ENCODE measurements at places on chromosomes 12 and 14.

- DNase-seq = no peak
Measured at GRCh38 chr14:44528180-44528579, 21.1 kb upstream of the FSCB start.

GRCh38 chr14:104593241-104593701 is 11.3 kb downstream of the TMEM179 start:
- no peak for DNase-seq

- no peak for DNase-seq
Measured at GRCh38 chr14:21191809-21192446, 36.1 kb upstream of the OR5AU1 start.

GRCh38 chr12:123908884-123909725 is 63.5 kb downstream of the CCDC92 start:
- no peak for DNase-seq

DNA sequence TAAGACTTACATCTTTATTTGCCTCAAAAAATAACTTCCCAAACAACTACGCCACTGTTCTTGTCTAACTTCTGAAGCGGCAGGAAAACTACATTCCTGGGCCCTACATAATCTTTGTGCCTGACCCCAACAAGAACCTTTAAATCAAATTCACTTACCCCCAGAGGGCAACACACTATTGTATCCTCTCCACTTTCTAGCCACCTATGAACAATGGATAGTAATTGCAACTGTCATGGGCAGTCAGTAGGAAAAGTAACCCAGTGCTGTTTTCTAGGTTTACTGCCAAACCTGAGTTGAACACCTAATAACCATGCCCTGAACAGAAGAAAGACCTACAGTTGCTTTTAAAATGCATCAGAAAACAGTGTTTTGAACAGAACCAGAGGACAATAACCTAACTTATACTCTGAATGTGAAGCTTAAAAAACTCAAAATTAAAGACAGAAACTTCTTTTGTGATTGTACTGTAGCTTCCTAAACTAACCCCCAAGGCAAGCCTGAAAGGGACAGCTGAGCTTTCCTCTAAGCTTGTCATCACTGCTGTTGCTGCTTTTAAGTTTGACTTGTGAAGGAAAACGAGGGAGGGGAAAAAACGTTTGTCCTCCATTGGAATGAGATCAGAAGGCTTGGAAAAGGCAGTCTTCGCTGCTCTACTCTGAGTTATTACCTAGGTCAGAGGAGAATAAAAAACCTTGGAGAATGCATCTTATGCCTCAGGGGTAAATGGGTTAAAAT is 195.7 kb downstream of the SOX5 start:
- no peak for DNase-seq

DNA sequence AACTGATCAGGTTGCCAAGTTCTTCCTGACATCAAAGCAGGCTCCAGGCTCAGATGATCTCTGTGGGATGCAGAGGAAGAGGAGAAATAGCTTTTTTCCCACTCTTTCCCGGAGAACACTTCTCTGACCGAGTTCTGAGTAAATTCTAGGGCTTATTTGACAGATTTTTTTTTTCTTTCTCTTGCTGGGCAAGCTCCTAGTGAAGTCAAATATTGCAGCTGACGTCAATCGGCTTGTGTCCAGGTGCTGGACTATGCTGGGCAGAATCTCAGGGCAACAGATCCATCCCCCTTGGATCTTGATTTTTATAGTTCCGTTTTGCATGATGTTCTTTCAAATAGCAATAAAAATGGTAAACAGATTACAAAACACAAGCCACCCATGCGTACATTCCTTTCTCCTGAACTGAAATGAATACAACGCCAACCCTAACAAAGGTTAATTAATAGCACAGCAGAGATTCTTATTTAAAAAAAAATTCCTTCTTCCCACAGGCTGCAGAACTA is 182.2 kb downstream of the NOVA1 start:
- DNase-seq = no peak

DNA sequence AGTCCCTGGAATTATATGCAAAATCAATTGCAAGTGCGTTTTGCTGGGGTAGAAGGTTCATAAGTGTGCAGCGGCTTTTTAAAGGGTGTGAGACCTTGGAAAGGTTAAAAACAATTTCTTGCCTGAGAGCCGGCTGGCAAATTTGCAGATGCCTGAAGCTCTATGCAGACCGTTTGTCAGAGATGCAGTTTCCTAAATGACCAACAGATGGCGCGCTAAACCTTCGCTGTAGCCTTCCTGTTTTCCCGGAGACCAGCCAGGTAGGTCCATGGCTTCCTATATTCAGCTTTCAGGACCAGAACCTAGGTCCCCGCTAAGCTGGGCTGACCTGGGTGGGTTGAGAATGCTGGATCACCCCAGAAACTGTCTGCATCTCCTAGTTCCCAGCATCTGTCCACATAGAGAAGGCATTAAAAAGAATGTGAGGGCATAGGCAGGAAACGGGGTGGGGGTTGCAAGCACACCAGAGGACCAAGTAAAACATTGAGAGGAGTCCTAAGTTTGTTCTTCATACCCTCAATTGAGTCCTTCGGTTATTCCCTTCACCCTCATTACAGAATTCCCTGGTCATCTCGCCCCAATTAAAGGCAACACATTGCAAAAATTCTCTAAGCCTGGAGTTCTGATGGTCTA is 5.7 kb upstream of the NOS1 start:
- DNase-seq = peak; percentile 74

DNA sequence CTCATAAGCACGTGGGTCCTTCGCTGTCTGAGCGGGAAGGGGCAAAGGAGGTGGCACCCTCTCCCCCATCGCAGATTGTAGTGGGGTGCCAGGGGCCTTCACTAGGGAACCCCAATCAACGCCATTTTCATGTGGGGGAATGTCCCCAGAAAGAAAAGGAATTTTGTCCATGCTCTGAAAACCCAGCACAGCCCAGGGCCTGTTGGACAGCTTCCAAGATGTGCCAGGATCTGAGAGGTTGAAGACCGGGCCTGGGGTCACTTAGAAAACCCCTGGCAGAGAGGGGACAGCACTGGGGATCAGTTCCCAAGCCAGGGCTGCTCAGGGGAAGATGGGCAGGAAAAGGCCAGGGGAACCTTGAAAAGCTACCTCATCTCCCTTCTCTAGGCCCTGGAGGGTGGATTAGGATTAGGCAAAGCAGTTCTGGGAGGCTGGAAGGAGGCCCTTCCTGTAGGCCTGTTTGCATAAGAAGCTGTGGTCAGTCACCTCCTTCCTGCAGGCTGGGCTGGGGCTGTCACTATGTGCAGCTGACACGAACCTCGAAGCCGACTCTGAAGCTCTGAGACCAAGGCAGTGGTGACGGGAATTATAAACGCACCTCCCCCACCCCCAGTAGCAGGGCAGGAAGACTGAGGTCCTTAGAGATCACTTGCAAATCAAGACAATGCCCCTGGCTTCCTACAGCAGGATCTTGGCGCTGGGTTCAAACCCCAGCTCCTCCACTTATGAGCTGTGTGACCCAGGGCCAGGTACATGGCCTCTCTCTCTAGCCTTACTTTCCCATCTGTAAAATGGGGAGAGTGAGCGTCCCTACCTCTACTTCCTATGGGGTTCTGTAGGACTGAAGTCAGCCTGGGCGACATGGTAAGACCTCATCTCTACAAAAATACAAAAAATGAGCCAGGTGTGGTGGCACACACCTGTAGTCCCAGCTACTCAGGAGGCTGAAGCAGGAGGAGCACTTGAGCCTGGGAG is 29.0 kb downstream of the TESC start:
- DNase-seq = no peak

GRCh38 chr14:24612196-24612595 is 2.7 kb upstream of the GZMH start:
- no peak for DNase-seq

DNA sequence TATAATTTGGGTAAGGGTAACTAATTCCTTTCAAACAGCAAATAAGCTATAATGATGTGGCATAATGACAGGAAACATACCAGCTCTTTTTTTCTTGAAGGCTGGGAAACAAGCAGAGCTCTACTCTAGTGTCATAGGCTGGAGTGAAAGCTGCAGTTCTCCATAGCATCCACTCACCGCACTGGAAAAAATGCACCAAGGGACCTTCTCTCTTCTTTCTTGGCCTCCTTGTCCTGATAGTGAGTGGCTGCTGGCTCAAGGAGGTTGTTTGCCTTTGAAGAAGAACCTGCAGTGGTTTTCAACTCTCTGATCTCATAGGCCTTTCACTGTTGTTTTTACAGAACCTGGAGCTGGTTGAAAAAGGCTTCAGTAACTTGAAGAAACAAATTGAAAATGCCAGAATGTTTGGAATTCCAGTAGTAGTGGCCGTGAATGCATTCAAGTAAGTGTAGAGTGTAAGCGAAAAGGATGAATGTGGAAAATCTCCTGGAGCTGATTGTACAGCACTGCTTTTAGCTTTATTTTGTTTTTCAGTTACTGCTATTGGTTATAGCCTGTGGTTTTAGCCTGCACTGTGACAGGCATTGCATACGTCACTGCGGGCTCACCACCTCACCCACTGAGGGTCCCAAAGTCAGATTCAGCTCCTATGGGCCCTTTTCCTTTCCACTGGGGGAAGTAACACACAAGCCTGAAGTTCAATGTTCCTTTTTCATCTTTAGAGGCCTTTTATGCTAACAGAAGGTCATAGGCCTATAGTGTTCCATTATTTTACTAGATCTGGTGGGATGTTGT is 17.2 kb upstream of the AKAP5 start:
- DNase-seq = no peak

Measured in activated naive CD4-positive, alpha-beta T cell treated with anti-CD3 and anti-CD28 coated beads, Interleukin-2, amount 50 U/mL, for 72 hours (primary cell).